ENCODE measurements at places on chromosomes 2 and 18.

GRCh38 chr2:145638675-145639074 lies 1118.8 kb upstream of the ZEB2 start:
- DNase-seq = no peak

DNA sequence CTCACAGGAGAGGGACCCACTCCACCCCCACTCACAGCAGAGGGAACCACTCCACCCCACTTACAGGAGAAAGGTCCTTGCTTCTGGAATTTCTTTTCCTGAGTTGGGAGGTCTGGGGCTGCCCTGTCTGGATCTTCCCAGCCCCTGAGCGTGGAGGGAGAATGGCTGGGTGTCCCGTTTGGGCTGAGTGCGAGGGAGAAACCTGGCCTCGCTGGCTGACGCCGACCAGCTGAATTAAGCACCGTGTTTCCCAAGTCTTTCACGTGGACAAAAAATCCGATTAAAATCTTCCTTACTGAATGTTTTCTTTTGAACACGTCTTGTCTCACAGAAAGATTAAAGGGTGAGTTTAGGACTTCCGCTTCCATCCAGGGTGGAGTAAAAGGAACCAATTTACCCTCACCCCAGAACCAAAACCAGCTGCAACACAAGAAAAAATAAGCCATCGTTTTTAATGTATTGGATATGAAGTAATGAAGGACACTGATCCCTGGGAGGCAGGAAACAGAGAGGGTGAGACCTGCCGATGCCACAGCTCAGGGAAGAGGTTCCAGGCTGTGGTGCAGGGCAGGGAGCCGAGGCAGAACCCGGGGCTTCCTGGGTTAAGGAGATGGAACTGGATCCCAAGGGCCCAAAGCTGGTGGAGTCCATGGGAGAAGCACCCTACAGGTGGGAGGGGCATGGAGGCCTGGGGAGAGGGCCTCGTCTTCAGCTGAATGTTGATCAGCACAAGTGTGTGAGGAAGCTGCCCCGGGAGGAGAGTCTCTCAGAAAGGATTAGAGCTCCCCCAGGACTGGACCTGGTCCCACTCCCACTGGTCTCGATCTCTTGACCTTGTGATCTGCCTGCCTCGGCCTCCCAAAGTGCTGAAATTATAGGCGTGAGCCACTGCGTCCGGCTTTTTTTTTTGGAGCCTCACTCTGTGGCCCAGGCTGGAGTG lies 60.3 kb downstream of the RTP5 start:
- DNase-seq = no peak

- no peak for DNase-seq
Measured at GRCh38 chr2:61970807-61971556, 65.5 kb downstream of the COMMD1 start.

DNA sequence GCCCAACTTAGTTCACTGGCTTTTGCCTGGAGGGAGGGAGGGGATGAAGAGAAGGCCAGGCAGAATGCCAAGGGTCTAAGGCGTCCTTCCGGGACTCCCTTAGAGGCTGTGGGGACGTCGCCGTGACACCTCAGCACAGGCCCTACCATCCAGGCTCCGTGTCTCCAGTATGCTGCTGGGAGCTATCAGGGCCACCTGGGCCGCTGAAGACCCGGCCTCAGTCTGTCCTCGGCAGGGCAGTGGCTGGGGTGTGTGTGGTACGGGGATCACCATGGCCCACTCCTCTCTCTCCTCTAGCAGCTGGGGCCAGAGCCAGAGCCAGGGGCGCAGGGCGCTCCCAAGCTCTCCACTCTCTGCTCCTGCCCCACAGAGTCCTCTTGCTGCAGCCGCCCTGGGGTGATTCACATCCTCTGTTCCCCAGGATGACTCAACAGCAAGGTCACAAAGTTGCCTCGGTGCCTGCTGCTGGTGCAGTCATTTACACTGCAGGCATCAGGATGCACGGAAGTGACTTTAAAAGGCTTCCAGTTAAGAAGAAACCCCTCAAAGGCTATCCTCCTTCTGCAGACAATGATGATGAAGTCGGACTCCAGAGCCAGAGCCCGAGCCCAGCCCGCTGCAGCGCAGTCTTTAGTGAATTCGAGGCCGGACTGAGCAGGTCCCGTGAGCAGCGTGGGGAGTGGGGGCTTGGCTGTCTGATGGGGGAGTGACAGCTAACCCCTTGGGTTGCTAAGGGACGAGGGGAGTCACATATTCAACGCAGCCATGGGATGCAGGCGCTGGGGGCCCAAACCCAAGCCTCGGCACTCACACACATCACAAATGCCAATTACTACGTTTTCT lies 31.9 kb downstream of the SNORC start:
- no peak for DNase-seq

GRCh38 chr2:107669335-107669734 lies 157.4 kb upstream of the RGPD4 start:
- DNase-seq = no peak

GRCh38 chr2:46294176-46294836 lies 2.9 kb upstream of the EPAS1 start:
- no peak for DNase-seq

- DNase-seq = peak; percentile 6
Measured at GRCh38 chr18:11654736-11655605, 34.1 kb upstream of the GNAL start.

DNA sequence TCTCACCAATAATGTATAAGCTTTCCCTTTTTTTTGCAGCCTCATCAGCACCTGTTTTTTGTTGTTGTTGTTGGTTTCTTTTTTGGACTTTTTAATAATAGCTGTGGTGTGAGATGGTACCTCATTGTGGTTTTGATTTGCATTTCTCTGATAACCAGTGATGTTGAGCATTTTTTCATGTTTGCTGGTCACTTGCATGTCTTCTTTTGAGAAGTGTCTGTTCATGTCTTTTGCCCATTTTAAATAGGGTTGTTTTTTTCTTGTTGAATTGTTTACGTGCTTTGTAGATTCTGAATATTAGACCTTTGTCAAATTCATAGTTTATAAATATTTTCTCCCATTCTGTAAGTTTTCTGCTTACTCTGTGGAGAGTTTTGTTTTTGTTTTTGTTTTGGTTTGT lies 88.4 kb upstream of the EPAS1 start:
- DNase-seq = no peak

- no peak for DNase-seq
Measured at GRCh38 chr2:63046961-63047320, 3.7 kb upstream of the OTX1 start.

DNA sequence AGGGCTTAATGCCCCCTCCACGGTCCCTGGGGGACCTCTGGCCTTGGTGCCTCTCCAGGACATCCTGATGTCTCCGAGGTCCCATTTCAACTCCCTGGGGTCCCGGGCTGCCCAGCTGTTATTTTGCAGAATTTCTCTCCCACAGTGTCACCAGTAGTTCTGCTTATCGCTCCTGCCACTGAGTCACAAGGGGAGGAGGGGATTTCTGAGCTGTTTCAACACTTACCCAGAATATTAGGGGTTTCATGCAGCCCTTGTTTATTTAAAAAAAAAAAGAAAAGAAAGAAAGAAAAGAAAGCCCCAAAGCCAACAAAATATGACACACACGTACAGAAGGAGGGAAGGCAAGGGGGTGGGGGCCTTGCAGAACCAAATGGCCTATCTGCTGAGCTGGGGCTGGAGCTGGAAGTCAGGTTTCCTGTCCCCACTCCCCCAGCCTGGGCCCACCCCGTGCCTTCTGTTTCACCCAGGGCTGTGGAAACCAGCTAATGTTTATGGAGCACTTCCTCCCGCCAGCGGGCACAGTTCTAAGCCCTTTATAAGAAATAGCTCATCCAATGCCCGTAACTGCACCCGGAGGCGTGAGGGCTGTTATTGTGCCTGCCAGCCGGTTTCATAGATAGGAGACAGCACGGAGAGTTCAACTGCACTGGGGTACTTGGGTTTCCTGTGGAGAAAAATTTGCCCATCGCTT lies 8.4 kb upstream of the ARID5A start:
- peak; percentile 35 for DNase-seq

DNA sequence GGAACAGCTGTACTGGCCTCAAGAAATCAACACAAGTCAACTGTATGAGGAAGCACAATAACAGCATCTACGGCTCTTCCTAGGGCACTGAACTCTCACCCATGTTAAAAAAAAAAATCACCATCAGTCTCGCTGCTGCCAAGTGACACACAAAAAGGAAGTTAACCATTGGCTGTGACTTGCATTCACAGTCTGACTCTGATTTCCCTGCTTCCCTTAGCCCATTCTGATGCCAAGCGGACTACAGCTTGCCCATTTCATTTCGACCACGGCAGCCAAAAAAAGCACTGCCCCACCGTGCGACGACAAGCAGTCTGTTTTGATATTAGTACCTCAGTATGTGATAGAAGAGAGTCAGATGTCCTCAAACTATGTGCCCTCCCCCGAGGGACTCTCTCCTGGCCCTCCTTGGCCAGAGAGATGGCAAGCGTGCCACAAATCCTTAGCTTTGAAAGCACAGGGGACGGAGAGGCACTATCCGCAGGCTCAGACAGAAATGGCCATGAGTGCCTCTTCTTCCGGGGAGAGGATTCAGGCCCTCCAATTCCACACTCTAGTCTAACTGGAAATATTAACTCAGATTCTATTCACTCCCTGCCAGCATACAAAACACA lies 250.0 kb downstream of the TCF4 start:
- DNase-seq = no peak

GRCh38 chr2:223837287-223838061 lies at the start of gene AP1S3:
AP1S3 (minus strand) TSS chr2:223837582; CDS start chr2:223837450, 132 bp downstream.
- peak; percentile 55 for DNase-seq

DNA sequence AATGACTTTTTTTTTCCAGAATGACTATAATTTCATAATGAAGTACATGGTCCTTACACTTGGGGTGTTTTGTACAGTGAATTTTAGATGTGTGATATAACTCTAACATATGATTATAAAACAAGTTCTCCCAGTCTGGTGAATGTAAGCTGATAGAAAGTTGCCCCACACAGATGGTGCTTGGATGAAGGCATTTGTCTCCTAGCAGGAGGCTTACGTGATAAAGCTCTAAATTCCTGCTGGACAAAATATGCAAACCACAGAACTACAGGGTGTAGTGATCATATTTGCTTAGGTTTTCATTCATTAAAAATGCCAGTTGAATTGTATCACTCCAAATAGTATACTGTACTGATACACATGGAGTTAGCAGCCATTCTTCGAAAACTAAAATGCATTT lies 85.5 kb downstream of the DSC3 start:
- no peak for DNase-seq

DNA sequence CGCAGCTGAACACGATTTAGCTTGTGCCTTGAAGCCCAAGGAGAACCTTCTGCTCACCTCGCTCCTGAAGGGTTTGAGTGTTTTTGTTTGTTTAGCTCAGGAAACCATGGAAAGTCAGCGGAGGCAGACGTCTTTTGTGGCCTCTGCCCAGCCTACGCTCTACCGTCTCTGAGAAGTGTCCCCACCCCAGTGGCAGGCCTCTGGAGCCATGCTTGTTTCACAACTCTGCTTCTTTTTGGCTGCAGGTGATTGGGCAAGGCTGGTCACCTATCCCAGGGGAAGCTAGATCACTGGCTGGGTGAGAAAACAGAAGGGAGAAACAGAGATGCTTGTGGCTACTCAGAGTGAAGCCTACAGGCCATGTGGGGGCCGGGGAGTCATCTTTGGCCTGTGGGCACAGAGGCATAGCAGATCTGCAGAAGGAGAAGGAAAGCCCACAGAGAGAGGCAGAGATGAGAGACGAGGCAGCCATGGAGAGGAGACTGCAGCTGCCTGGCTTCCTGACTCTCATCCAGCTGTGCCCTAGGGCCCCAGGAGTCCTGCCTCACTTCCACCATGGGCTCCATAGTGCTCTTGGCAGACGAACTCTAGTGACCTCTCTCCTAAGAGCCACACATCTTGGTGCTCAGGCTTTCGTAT lies 50.1 kb downstream of the CIB4 start:
- DNase-seq = no peak

DNA sequence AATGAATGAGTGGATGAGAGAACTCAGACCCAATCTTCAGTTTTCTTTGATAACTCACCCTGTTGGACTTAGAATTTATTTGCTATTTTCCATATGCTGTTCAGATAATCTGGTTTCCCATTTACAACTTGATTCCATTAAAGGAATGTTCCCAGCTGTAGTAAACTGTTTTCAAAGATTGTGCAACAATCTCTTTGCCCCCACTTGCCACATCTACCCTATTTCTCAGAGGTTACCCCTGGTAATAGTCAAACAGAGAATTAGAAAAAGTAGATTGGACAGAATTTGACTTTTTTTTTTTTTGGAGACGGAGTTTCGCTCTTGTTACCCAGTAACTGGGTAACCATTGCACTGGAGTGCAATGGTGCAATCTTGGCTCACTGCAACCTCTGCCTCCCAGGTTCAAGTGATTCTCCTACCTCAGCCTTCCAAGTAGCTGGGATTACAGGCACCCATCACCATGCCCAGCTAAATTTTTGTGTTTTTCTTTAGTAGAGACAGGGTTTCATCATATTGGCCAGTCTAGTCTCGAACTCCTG lies 93.4 kb upstream of the SIX2 start:
- no peak for DNase-seq

Measured in T-cell (primary cell).